ENCODE measurements at places on chromosomes 6 and 20.

- no peak for DNase-seq
Measured at GRCh38 chr6:41670703-41671360, 32.6 kb downstream of the MDFI start.

DNA sequence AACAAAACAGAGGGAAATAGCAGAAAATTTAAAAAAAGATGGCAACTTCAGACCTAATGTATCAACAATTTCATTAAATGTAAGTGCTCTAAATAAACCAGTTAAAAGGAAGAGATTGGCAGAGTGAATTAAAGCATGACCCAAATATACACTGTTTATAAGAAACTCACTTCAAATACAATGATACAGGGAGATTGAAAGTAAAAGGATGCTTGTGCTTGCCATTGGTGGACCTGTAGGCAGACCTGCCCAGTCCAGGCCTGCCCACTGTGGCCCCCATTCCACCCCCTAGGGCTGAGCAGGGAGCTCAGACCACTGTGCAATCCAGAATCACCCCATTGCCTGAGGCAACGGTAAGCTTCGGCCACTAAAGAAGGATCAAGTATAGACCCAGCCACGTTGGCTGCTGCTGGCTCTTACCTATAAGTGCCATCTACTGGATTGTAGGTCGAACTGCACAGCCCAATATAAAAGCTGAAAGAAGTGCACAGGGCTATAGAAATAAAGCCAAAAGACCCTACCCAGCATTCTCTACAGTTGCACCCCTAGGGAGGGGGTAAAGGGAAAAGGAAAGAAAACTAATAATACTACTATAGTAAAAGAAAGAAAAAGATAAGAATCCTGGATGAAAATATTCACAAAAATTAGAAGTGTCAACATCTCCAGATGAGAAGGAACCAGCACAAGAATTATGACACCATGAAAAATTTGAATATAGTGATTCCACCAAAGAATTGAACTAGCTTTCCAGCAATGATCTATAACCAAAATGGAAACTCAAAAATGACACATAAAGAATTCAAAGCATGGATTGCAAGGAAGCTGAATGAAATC lies 36.1 kb downstream of the PSMB1 start:
- no peak for DNase-seq

DNA sequence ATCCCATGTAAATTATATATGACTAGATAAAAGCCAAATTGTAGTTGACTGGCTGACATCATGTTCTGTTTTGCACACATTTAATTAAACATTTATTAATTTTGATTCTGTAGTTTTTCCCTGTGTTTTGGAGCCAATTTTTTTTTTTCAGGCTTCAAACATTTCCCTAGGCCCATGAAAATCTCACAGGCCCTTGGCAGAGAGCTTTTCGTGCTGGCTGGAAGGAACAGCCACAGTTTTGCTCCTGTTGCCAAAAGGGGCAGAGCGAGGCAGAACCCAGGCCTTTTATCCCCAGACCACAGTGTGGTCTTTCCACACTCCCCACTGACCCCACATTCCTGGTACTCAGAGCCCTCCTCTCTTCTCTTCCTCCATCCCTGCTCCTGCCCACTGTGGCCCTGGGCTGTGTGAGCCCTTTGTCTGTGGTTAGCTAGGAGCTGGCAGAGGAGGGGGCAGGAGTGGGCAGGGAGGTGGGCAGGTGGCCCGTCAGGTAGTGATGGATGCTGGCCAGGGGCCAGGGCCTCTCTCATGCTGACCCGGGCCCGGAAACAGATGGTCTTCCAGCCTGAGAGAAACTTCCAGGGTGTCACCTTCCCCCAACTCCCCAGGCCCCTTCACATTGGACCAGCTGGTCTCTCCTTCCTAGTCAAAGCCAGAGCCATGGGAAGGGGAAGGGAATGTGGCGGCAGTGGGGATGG lies 19.4 kb upstream of the CCM2L start:
- no peak for DNase-seq

DNA sequence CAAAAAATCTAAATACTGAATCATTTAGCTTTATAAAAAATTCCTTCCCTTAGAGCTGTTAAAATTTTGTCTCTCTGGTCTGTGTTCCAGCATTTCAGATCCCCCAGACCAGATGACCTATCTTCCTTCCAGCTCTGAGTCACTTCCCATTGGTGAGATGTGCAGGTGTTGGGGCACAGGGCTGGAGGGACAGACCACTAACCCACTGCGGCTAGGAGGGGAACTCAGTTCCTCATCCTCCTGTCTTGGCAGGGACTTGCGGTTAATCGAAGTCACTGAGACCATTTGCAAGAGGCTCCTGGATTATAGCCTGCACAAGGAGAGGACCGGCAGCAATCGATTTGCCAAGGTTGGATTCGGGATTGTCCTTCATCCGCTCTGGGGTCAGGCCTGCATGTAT lies 6.0 kb downstream of the CNPY3 start:
- no peak for DNase-seq

DNA sequence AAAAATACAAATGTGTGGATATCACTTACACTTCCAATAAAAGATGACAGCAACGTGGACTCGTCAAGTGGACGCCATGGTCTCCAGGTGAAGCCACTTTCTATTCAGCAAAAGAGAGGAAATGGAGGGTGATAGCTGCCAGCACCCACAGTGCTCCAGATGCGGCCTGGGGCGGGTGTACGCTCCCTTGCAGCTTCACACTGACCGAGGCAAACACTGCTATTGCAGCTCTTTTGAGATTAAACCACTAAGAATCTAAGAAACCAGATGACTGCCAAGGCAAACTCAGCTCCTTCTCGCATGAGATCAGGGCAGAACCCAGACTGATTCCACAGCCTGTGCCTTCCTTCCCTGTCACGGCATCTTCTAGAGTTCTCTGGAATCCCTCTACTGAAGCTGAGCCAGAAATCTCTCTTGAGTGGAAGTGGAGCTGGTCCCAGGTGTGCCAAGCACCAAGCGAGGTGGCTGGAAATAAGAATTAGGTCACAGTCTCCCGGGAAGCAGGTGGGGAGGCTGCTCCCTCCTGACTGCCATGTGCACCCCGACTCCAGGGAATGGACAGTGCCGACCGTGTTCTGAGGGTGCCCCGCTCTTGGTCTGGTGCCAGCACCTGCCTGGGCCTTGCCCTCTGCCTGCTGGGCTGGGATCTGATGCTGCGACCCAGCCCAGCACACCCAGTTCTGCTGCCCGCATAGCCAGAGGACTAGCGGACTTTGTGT lies 90.1 kb upstream of the AFDN start:
- DNase-seq = no peak

DNA sequence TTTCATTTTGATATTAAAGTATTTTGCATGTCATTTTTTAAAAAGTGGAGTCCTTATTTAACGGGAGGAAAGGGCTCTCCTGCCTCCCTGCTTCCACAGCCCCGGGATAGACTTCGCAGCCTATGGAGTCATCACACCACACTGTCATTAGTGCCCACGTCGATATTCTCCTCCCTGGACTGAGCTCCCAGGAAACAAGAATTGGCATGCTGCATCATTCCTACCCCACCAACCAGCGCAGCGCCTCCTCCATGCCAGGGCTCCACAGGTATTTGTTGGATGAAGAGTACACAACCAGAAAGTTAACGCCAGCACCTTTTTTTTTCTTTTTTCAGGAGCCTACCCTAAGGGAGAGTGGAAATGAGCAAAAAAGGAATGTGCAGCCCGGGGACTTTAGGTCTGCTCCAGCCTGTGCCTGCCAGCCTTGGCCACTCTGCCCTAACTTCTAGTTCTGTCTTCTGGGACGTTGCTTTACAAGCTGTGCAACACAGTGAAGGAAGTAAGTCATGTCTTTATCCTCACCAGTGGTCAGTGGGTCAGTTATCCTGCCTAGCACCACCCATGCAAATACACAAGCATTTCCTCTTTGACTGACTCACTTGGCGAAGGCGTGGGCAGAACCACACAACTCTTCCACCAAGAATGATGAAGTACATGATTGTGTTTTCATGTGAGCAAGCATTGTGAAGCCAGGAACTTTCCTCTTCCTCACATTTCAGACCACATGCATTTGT lies 180.7 kb upstream of the UST start:
- peak; percentile 20 for DNase-seq

DNA sequence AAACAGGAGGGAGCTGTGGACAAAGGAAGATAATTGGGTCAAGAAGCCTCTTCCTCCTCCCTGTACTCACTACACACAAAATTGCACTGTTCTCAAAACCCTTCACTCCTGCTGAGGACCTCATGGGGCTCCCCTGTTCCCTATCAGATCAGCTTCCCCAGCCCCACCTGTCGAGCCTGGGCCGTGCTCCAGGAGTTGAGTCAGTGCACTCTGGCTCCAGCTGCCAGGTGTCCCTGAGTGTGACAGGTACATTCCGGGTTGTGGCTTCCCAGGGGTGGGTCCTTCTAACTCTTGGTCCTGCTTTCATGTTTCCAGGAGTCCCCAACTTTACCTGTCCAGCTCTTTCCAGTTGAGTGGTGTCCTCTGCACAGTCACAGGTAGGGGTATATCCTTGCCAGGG lies 8.4 kb downstream of the RAB5IF start:
- DNase-seq = no peak

- DNase-seq = no peak
Measured at GRCh38 chr6:168848797-168849196, 404.8 kb downstream of the THBS2 start.

DNA sequence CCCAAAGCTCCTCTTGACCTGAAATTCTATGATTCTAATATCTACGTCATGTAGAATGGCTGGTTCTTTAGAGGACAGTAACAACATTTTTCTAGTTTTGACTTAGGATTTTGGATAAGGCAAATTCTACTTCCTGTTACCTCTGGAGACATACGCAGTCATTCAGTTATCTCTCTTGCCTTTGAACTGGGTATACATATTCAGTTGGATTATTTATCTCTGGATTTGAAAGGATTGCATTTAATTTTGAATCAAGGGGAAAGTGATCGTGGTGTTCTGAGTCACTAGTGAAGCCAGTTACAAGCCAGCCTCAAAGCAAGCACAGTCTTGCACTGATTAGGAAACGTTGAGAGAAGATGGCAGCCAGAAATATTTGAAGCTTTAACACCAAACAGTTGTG lies 35.3 kb upstream of the BCAS1 start:
- no peak for DNase-seq

- no peak for DNase-seq
Measured at GRCh38 chr20:56316051-56316450, 42.7 kb upstream of the FAM210B start.

GRCh38 chr20:41469868-41470267 lies 103.2 kb upstream of the EMILIN3 start:
- DNase-seq = no peak

DNA sequence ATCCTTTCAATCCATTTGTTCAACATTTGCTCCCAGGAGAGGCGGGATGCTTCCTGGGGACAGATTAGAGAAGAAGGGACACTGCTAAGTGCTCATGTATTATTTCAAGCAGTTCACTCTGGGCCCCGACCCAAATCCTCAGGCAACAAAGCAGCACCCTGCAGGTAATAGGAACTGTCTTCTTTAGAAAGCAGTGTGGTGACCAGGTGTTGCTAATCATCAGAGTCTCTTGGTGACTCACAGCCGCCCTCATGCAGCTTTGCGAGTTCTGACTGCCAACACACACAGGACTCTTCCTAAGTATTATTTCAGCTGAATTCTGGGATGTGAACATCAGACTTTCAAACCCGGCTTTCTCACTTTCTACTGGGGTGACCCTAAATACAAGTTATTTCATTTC lies 356.4 kb downstream of the PRKN start:
- DNase-seq = no peak

GRCh38 chr6:15280028-15280427 lies 34.2 kb downstream of the JARID2 start:
- no peak for DNase-seq

GRCh38 chr6:516213-516612 lies 124.7 kb downstream of the IRF4 start:
- no peak for DNase-seq

- DNase-seq = peak; percentile 17
Measured at GRCh38 chr6:2688401-2689064, 62.2 kb downstream of the MYLK4 start.

GRCh38 chr6:136757150-136757549 lies 35.1 kb downstream of the MAP3K5 start:
- no peak for DNase-seq

GRCh38 chr20:5606350-5606749 lies 143.9 kb upstream of the SHLD1 start:
- DNase-seq = no peak

DNA sequence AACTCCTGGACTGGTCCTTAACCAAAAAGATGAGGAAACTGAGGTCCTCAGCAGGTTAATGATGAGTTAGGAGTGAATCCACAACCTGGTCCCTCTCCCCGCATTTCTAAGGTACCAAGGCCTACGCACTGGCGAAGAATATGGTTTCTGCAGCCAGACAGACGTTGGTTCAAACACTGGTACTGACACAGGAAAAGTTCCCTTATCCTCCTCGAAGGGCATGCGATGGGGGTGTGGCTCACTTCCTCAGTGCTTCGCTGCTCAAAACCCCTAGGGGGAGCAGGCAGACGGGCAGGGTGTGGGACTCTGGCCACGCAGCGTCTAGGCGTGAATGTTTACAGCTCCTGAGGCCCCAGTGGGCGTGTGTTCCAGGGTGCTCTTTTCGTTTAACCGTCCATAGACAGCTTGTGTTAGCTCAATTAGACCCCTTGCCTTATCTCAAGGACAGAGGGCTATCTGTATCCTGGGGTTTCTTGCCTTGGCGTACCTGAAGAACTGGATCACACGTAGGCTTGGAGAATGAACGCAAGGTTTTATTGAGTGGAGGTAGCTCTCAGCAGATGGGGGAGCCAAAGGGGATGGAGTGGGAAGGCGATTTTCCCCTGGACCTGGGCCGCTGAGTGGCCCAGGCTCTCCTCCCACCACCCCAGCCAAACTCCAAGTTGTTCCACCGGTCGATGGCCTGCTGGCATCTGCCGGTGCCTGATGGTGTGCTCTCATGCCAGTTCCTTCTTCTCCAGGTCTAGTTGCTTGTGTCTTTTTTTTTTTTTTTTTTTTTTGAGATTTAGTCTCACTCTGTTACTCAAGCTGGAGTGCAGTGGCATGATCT lies 31.8 kb upstream of the PTPN1 start:
- no peak for DNase-seq

DNA sequence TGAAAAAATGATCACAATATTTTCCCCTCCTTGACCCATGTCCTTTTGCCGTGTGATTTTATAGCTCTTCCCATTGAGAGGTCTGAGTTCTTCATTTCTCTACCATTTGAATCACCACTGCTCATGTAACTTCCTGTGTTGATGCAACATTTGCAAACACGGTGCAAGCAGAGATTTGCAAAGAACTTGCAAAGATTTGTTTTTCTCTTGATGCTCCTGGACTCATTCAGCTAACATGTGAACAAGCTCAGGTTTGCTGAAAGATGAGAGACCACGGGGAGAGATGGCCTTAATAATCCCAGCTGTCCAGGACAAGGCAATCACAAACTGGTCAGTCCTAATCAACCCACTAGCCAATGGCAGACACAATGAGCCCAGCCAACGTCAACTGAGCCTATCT lies 8.6 kb downstream of the VNN2 start:
- DNase-seq = no peak

DNA sequence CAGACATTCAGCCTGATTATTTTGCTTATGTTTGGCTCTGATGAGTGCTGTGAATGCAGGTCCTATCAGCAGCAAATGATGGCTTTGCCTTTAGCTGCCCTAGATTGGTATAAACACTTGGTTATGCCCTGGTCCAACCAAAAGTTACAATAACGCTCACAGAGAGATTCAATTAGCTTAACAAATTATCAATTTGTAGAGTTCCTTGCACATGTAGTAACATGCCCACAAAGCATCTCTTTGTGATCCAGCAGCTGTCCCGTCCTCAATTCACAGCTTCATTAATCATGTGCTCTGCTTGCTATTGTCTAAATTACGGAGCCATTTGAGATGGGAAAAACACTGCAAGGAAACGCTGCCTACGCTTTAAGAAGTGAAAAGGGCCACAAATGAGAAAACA lies 457.9 kb downstream of the HDGFL1 start:
- DNase-seq = no peak

- DNase-seq = no peak
Measured at GRCh38 chr6:128492386-128492785, 28.0 kb downstream of the PTPRK start.
